ENCODE measurements at places on chromosomes 13 and 19.

- no peak for DNase-seq
Measured at GRCh38 chr19:5172859-5173630, 167.6 kb downstream of the PTPRS start.

- DNase-seq: no peak
Measured at GRCh38 chr13:56066321-56066720, 1074.4 kb upstream of the PRR20A start.

GRCh38 chr19:48795685-48796070 is 15.2 kb downstream of the BCAT2 start:
- no peak for DNase-seq

- DNase-seq: no peak
Measured at GRCh38 chr19:12137221-12137940, 2.8 kb downstream of the ZNF20 start.

GRCh38 chr13:40192452-40192851 is 474.0 kb downstream of the FOXO1 start:
- DNase-seq: no peak

GRCh38 chr13:107203146-107203847 is 635.4 kb upstream of the ARGLU1 start:
- DNase-seq: no peak

- no peak for DNase-seq
Measured at GRCh38 chr19:29672319-29672932, 7.2 kb downstream of the PLEKHF1 start.

DNA sequence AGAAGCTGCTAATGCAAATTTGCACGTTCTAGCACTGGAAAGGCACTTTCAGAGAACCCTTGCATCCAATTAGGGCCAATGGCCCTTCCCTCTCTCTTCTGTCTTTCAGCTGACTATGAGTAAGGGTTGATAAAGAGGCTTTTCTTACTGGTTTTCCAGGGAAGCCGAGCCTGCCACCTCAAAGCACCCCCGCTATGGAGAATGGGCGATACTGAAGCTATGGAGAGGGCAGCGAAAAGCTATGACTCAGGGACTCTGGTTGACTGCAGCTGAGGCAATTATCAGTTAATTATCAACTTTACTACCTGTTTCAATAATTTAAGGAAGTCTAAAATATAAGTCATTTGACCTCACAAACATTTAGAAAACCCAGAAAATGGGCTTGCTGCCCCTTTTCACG is 115.8 kb downstream of the TRPC4 start:
- no peak for DNase-seq

- DNase-seq: no peak
Measured at GRCh38 chr19:35429698-35430408, 18.2 kb upstream of the FFAR2 start.

GRCh38 chr13:83377491-83377890 is 504.8 kb downstream of the SLITRK1 start:
- no peak for DNase-seq

DNA sequence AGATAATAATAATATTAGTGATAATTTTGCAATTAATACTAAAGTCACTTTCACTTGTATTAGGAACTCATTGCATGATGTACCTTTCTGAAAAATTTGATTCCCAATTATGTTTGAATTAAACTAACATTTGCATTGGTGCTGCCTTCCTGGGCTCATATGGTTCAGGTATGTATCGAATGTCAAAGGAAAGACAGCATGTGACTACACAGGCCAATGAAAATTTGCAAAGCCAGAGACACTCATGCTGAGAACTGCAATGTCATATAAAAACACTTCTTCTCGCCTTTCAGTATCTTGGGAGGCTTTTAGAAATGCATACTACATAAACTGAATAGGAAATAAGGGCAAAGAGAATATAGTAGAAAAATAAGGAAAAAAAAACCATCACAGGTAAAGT is 44.3 kb downstream of the RAP2A start:
- DNase-seq: no peak

DNA sequence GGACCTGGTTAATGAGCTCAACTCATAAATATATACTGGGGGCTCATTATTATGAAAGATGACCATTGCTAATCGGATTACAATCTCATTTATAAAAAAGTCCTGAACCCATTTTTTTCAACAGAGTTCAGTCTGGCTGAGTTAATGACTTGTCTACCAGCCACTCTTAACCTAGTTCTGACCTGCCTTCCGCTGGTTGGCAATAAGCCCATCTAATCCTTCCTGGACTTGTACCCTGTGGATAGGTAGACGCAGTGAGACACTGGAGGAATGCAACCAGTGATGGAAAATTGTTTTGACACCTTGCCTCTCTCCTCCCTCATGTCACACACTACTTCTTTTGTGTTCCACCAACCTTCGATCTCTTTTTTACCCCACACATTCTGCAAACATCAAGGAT is 279.9 kb downstream of the FOXO1 start:
- DNase-seq: no peak

All from NCI-H1436 treated with DMSO at 0.1 percent for 48 hours (cell line).